GM06990 (cell line): ENCODE measurements at places on chromosomes 2 and 18.

- peak; percentile 5 for DNase-seq
Measured at GRCh38 chr2:169659320-169659719, 34.9 kb downstream of the CFAP210 start.

DNA sequence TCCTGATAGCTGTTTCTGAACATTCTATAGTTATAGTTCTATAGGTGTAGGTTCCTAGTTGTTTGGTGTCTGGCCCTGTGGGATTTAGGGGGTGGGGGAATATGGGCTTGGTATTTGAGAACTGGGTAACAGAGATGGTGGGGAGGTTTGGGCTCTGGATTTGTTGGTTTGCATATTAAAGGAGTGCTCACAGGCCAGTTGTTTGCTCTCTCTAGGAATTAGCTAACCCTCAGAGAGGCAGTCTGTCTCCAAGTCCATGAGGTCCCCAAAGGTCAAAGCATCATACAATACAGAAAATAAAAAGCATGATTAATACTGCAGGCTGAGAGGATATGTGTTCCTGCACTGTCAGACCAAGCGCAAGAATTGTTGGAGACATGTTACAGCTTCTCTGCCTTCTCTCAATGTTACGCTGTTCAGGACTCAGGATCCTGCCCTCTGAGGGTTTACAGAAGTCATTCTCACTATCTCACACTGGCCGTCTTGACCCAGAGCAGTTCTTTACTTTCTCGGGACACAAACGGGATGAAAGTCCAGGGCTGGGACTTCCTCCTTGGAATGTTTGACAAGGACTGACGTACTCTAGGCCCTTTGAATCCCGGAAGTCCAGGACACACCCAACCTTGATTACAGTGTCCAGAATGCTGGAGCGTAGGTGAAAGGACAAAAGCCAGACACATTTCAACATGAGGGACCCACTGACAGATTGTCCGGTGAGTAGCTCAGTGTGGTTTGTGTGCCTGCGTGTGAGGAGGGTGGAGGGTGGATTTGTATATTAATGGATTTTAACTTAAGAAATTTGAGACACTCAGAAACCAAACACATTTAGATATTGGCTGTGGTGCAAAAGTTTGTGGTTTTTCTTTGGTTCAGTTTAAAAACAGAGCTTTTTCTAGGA, at the start of gene NOSTRIN:
TSS of gene NOSTRIN (plus strand) at position 677 of the 898 bp plus-strand sequence. CDS start at position 687, 10 bp downstream.
- no peak for DNase-seq

DNA sequence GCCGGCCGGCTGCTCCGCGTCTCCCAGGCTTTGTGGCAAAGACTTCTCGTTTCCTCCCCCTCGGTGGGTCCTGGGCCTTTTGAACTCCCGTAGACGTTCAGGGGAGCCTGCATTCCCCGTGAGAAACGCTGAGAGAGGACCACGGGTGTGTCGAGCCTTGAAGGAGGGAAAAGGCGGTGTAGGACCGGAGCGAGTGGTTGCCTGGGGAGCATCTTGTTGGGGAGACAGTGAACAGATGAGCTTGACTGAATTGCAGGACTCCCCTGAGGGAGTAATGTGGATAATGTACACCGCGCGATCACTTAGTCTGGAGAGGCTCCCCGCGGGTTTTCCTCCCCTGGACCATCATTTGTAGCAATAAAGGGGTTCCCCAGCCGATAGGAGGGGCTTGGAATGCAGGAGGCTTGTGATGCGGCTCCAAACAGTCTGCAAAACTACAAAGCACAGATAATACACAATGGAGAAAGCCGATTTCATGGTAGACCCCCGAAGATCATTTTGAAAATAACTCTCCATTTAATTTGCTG, 769 bp downstream of the ALMS1 start:
- DNase-seq: no peak

GRCh38 chr2:216548901-216549331, 50.3 kb downstream of the RPL37A start:
- no peak for DNase-seq

DNA sequence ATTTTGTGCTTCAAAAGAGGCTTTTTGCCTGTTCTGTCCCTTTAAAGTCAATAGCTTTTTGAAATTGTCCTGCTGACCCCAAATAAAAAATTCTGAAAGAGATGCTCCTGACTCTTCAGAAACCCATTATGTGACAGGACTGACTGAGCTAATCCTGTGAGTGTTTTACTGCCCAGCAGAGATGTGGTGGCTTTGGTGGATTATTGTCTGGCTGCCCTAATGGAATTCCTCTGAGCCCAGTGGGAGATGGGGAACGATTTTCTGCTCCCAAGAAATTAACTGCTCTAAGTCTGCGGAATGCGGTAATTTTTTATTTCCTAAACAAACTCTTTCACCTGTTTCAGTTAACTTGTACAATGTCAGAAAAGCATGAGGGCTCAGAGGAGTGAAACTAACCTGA, 258.2 kb downstream of the IKZF2 start:
- DNase-seq: no peak

DNA sequence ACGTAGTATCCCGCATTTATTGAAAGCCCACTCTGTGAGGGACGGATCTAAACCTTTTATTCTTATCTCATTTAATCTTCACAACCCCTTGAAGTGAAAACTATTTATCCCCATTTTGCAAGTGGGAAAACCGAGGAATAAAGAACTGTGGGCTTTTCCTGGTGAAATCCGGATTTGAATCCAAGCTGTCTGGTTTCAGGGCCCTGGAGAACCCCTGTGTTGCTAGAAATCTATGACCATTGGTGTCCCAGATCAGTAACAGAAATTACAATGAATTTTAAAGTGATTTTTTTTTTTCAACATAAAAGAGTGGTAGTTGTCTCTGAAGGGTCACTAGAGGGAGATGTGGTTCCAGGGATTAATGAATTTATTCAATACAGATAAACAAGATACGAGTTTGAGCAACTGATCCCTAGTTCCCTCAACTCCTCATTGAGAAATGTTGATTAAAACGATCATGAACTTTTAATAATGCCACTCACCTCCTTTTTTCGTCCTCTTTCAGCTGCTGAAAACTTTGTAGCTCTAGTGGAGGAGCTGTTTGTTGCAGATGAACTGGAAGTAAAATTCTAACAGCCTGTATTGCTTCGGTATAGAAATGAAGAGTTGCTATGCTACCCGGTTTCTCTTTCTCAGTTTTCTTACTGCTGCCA, 940 bp downstream of the XRCC5 start:
- peak; percentile 43 for DNase-seq

GRCh38 chr18:73948497-73948896, 199.1 kb downstream of the FBXO15 start:
- DNase-seq: no peak

DNA sequence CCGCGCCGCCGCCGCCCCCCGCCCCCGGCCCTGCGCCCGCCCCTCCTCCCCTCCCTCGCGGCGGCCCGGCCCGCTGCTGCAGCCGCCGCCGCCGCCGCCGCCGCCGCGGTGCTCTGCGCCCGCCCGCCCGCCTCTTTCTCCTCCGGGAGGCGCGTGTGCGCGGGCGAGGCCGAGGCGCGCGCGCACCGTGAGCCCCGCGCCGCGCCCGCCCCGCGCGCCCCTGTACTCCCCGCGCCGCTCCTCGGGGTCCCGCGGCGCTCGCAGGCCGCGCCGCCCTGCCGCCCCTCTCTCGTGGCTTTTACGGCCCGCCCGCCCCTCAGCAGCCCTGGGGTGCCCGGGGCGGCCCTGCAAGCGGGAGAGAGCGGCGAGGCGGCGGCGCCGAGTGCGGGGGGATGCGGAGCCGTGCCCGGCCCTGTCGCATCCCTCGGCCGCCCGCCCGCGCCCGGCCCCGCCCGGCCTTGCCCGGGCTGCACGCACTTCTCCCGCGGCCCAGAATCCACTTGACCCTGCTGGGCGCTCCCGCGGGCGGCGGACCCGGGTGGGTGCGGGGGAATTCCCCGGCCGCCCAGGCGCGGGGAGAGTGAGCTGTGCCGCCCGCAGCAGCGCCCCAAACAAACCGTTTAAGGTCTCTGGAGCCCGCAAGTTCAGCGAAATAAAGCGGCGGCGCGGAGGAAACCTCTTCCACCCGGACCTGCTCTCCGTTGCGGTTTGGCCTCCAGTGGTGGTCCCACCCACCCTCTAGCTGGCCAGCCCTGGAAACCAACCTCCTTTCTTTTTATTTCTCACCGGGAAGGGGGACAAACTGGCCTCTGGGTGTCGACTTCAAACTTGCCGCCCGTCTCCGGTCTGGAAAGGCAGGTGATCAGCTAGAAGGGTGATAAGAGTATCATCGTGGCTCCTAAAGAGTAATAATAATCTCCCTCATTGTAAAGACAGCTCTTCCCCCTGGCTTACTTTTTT, 37.4 kb downstream of the AFF3 start:
- peak; percentile 33 for DNase-seq

GRCh38 chr2:238864207-238865014, 16.5 kb downstream of the TWIST2 start:
- DNase-seq: no peak

GRCh38 chr2:174785481-174785880, 21.2 kb upstream of the CHRNA1 start:
- no peak for DNase-seq

DNA sequence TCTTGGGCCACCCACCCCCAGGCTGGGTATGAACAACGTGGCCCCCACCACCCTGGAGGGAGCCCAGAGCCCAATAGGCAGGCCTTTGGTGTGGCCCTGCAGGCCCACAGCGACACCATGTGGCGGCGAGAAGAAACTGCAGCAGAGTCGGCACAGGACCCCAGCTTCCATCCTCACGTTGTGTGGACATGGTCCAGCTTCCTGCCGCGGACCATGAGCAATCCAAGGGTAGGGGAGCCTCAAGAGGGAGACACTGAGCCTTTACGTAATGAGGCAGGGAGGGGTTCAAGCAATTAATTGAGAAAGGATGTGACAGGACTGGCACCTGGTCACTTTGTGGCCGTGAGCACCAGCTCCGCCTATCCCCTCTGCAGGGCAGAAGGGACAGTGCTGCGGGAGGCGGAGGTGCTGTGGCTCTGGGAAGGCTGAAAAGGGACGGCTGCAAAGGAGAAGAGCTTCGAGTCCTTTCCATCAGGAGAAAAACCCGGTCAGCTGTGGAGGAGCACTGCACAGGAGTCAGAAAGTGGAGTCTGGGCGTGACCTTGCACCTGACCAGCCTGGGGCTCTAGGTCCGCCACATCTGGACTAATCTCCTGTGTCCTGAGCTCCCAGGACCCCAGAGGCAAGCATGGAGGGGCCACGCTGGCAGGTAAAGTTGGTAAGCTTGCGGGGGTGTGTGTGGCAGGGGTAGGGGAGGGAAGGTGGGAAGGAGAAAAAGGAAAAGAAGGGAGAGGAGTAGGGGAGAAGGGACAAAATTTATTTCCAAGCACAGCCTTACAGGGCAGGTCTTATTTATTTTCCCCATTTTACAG, 44.9 kb downstream of the TMEM37 start:
- DNase-seq: peak; percentile 31

DNA sequence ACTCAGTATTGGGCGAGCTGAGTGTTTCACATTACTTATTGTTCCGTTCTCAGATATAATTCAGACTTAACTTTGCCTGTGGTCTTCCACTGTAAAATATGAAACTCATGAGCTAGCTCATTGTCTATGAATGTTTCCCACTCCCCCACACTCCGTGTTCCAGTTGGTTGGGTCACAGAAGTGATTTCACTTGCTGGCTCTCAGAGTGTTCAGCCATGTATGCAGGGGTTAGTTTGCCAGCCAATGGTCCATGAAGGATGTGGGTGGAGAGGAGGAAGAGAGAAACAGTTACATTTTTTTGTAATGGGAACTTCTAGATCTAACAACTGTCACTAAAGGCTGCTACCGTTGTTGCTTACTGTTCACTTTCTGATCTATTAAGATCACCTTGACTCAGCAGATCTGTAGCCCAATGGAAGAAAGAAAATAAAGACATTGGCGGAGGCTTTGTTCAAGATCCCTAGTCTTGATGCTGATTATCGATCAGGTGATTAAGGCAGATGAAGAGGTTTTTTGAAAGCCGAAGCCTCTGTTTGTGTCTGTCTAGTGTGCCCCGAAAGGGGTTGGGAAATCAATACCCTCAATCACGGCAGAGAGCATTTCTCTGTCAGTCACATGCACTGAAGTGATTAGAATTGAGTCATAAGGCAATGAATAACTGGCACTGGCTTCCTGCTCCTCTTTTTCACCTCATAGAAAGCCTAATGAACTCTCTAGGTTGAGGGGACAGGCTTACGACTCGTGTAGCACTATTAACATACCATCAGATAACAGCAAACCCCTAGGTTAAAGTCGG, 279.7 kb upstream of the FIGN start:
- DNase-seq: peak; percentile 68

- DNase-seq: no peak
Measured at GRCh38 chr18:59196161-59196725, 23.7 kb upstream of the GRP start.

- DNase-seq: no peak
Measured at GRCh38 chr2:74947703-74948102, 10.7 kb upstream of the POLE4 start.

DNA sequence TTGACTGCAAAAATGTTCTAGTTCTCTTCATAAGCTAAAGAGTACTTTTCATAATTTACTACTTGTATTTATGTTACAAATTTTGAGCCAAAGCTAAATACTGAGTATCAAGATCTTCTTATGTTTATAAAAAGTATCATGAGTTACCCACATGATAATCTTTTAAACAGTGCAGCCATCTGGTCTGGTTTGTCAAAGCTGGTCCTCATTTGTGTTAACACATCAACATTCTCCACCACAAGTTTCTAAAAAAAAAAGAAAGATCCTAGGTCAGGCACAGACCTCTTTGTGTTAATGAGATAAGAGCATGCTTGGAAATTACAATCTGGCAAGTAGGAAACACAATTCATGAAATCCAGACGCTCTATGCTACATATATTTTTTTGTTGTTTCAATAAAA, 75.5 kb upstream of the FRZB start:
- DNase-seq: no peak
